ENCODE measurements at places on chromosomes 1 and 21. TPM values are rescaled to one million over a fixed set of nuclear protein-coding genes. Genes with fewer than 3 reads are reported as not detected.

Gene WDR3
- 22.2 TPM for total RNA-seq

Gene SH2D5
- 0.11 TPM for total RNA-seq

Gene RXRG
- 4.0 TPM for total RNA-seq

Gene TBX19
- total RNA-seq: 0.54 TPM

- H3K27me3 ChIP-seq: no peaks in the 10 kb centered on the region
- H3K27ac ChIP-seq: no peak overlapping the region
- H3K4me3 ChIP-seq: no peak overlapping the region
- H3K4me1 ChIP-seq: no peaks in the 10 kb centered on the region
- DNase-seq: peak; percentile 61
- H3K36me3 ChIP-seq: no peaks in the 10 kb centered on the region
Measured at GRCh38 chr1:147890177-147890790, 12.3 kb upstream of the GJA8 start.

Gene SH3D21
- 25.1 TPM for total RNA-seq

- H3K4me1 ChIP-seq: no peaks in the 10 kb centered on the region
- no peak overlapping the region for H3K4me3 ChIP-seq
- no peaks in the 10 kb centered on the region for H3K27me3 ChIP-seq
- DNase-seq: no peak
- H3K27ac ChIP-seq: no peak overlapping the region
Measured at GRCh38 chr1:45244660-45245059, 38.3 kb upstream of the ZSWIM5 start.

GRCh38 chr1:33380811-33381210 lies 50.1 kb downstream of the PHC2 start:
- H3K4me1 ChIP-seq: peaks cover 21% of the 10 kb centered on the region
- no peak for DNase-seq
- H3K27ac ChIP-seq: no peak overlapping the region
- H3K36me3 ChIP-seq: no peaks in the 10 kb centered on the region
- H3K4me3 ChIP-seq: no peak overlapping the region
- H3K27me3 ChIP-seq: no peaks in the 10 kb centered on the region

Gene IFI44
- 23.5 TPM for total RNA-seq

DNA sequence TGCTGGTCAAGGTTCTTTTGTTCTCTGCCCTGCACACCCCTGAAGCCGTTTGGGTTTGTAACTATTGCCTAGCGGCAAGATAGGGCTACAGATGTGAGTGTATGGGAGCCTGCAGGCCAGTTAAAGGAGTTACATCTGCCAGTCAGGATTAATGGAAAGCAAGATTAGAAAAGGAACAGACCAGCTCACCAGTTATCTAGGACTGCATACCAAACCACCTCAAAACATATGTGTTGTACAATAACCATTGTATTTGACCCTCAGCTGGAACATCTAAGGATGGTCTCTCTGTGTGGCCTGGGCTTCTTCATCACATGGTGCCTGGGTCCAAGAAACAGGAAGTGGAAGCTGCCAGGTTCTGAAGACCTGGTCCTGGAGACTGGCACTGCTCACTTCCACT lies 52.5 kb upstream of the FBXO28 start:
- no peak overlapping the region for H3K27ac ChIP-seq
- H3K4me1 ChIP-seq: no peaks in the 10 kb centered on the region
- H3K36me3 ChIP-seq: no peaks in the 10 kb centered on the region
- H3K4me3 ChIP-seq: no peak overlapping the region
- no peaks in the 10 kb centered on the region for H3K27me3 ChIP-seq

Gene CCDC27
- not detected for total RNA-seq

GRCh38 chr1:226814751-226815537 lies 55.5 kb upstream of the PSEN2 start:
- H3K27ac ChIP-seq: peak overlapping the region; percentile 76
- no peak overlapping the region for H3K4me3 ChIP-seq
- H3K4me1 ChIP-seq: peaks cover 15% of the 10 kb centered on the region
- H3K27me3 ChIP-seq: no peaks in the 10 kb centered on the region
- DNase-seq: peak; percentile 90

GRCh38 chr1:24984300-24984699 lies 54.2 kb upstream of the RUNX3 start:
- H3K27me3 ChIP-seq: no peaks in the 10 kb centered on the region
- no peak overlapping the region for H3K4me3 ChIP-seq
- H3K36me3 ChIP-seq: no peaks in the 10 kb centered on the region
- no peaks in the 10 kb centered on the region for H3K4me1 ChIP-seq
- no peak for DNase-seq
- no peak overlapping the region for H3K27ac ChIP-seq

DNA sequence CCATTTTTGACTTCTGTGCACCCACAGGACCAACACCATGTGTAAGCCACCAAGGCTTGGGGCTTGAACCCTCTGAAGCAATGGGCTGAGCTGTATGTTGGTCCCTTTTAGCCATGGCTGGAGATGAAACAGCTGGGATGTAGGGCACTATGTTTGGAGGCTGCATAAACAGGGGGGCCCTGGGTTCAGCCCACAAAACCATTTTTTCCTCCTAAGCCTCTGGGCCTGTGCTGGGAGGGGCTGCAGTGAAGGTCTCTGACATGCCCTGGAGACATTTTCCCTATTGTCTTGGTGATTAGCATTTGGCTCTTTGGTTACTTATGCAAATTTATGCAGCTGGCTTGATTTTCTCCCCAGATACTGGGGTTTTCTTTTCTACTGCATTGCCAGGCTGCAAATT lies 144.9 kb downstream of the ZNF326 start:
- no peak for DNase-seq
- H3K4me3 ChIP-seq: no peak overlapping the region
- no peaks in the 10 kb centered on the region for H3K4me1 ChIP-seq
- no peak overlapping the region for H3K27ac ChIP-seq

Gene C1orf226
- total RNA-seq: 4.0 TPM

Gene AQP10
- total RNA-seq: not detected

Gene IKBKE
- 9.8 TPM for total RNA-seq

GRCh38 chr1:44532567-44532944 lies 127.5 kb downstream of the RNF220 start:
- H3K4me3 ChIP-seq: no peak overlapping the region
- no peak overlapping the region for H3K27ac ChIP-seq
- no peaks in the 10 kb centered on the region for H3K4me1 ChIP-seq

GRCh38 chr1:175520186-175520585 lies 223.2 kb downstream of the TNR start:
- no peak overlapping the region for H3K4me3 ChIP-seq
- H3K27ac ChIP-seq: no peak overlapping the region
- H3K36me3 ChIP-seq: no peaks in the 10 kb centered on the region
- no peaks in the 10 kb centered on the region for H3K27me3 ChIP-seq
- peak; percentile 5 for DNase-seq
- H3K4me1 ChIP-seq: no peaks in the 10 kb centered on the region

- H3K36me3 ChIP-seq: no peaks in the 10 kb centered on the region
- H3K27me3 ChIP-seq: no peaks in the 10 kb centered on the region
Measured at GRCh38 chr1:110600716-110601115, 5.4 kb downstream of the KCNA2 start.

DNA sequence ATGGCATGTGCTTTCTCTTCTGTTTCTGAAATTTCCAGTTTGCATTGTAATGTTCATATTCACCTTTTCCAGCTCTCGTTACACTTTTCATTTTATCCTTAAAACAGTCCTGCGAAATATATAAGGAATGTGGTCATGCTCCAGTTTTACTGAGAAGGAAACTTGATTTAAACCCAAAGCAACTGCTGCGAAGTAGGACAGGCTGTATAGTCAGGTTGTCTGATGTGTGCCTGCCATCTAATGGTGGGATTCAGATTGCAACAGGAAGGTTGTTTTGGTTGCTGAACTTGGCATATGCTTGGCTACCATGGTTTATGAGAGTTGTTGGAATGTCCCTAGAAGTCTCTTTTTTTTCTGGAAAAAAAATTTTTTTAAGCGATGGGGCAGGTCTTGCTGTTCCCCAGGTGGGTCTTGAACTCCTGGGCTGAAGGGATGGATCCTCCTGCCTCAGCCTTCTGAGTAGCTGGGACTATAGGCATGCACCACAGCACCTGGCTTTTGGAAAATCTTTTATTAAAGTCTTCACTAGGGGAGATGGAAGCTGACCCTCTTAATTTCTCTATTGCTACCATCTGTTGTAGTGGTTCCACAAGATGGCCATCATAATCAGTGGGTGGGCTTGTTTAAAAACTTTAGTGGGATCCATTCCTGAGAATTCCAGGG lies 86.9 kb downstream of the UCK2 start:
- peak; percentile 64 for DNase-seq
- H3K36me3 ChIP-seq: no peaks in the 10 kb centered on the region
- no peaks in the 10 kb centered on the region for H3K4me1 ChIP-seq
- H3K27ac ChIP-seq: no peak overlapping the region
- H3K4me3 ChIP-seq: no peak overlapping the region
- H3K27me3 ChIP-seq: no peaks in the 10 kb centered on the region

Gene GJC2
- total RNA-seq: 2.1 TPM

GRCh38 chr1:197178998-197179397 lies 32.5 kb upstream of the ASPM start:
- no peak for DNase-seq
- no peaks in the 10 kb centered on the region for H3K27me3 ChIP-seq

Gene XCL2
- not detected for total RNA-seq

DNA sequence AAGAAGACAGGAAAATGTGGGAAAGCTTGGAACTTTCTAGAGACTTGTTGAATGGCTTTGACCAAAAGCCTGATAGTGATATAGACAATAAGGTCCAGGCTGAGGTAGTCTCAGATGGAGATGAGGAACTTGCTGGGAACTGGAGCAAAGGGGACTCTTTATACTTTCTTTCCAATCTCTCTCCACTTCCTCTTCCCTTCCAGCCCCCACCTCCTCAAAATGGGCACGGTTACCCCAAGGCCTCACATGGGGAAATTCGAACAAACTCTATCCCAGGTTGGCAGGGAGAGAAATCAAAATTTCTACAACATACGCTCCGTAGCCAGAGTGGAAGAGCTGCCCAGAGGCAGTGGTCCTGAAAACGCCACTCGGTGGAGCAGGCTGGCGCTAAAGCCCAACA lies 15.2 kb downstream of the PPT1 start:
- no peaks in the 10 kb centered on the region for H3K36me3 ChIP-seq
- H3K27me3 ChIP-seq: no peaks in the 10 kb centered on the region
- no peak overlapping the region for H3K27ac ChIP-seq
- no peaks in the 10 kb centered on the region for H3K4me1 ChIP-seq
